ENCODE measurements at places on chromosomes 13 and 19.
A peak's percentile ranks its signal among the peaks of the same experiment; 100 is the strongest.

- DNase-seq = no peak
Observed at GRCh38 chr13:93398167-93399035, 171.8 kb downstream of the GPC6 start.

DNA sequence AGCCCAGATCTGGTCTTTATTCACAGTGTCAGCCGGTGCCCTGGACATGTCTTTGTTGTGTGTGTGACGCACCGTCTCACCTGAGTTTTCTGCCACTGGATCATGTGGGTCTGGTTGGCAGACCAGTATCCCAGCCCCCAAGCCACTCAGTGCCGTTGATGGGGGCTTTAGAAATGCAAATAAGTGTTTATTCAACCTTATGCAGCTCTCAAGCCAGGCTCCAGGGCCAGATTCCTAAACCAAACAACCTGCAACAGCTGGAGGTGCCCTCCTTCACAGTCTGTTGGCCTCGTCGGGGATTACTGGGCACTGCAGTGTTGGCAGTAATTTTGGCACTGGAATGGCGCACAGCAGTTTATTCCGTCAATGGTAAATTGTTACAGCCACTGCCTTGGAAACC lies 21.6 kb downstream of the FAM124A start:
- DNase-seq = no peak

DNA sequence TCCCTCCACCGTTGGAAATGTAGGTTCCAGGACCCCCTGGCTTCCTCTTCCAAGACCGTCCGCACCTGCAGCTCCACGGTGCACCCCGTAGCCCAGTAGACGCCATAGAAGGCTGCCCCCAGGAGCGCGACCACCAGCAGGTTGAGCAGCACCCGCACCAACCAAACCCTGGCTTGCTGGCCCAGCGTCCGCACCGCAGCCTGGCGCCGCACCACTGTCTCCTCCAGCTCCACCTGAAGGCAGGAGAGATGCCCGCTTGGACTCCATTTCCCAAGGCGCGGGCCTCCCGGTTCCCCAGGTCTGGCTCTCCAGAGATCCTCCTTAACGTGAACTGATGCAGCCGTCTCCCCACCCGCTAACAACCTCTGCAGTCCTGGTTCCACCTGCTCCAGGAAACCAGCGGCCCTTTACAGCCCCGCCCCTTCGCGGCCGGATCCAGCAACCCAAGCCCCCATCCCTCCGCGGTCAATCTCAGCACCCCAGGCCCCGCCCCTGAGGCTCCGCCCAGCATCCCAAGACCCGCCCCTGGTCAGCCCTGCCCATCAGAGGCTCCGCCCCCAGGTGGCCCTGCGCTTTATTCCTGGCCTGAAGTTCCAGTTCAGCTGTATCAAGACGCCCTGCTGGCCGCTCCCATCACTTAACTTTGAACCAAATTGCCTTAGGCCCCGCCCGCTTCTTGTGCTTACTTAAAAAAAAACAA lies 5.0 kb upstream of the LENG1 start:
- DNase-seq = no peak

GRCh38 chr13:92578358-92578757 lies 648.2 kb upstream of the GPC6 start:
- DNase-seq = no peak

DNA sequence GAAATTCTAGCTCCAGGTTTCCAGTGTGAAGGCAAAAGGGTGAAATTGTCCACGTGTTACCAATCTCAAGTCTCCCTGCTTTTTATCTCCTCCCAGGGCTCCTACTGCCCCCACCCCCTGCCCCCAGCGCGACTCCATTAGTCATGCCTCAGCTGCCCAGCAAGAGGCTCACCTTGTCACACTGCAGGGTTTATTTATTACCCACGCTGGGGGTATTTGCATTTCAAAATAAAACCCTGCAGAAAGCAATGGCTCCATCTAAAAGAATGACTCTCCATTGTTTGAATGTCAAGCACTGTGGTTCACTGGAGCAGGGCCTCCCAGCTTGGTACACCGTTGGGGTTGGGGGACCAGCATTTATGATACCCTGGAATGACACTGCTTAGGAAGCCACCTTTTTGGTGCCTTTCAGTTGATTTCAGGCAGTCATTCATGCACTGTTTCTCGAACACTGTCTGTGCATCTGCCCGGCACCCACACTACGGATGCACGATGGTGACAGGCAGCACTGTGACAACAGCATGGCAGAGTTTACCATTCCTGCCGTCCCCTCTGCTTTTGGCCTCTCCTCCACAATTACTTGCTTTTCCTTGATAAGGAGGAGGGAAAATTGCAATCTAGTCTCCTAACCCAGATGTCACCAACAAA lies 9.9 kb upstream of the POP4 start:
- no peak for DNase-seq

GRCh38 chr19:2624537-2625091 lies 77.9 kb downstream of the GNG7 start:
- no peak for DNase-seq

- no peak for DNase-seq
Observed at GRCh38 chr13:79457948-79458347, 23.0 kb upstream of the NDFIP2 start.

DNA sequence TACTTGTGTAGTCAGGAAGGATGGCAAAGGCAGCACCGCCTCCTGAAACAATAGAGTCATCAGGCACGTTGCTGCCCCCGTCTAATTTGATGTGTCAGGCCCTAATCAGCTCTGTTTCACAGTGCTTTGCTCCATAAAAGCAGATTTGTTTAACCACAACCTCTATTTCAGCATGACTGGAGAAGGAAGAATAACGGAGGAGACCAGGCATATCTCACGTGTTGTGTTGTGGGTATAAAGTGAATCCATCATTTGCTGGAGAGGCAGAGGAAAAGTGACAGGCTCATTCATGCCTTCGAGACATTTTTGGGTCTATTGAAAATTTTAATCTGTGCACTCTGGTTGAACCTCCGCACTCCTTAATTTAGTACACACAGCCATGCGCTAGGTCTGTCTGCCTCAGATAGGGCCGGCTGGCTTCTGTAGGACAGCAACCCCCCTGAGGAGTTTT lies 940.4 kb upstream of the SLC10A2 start:
- DNase-seq = no peak

GRCh38 chr19:460877-461720 lies at the start of gene SHC2:
SHC2 (minus strand) TSS chr19:461033; CDS start chr19:460996, 37 bp downstream.
- DNase-seq = no peak

DNA sequence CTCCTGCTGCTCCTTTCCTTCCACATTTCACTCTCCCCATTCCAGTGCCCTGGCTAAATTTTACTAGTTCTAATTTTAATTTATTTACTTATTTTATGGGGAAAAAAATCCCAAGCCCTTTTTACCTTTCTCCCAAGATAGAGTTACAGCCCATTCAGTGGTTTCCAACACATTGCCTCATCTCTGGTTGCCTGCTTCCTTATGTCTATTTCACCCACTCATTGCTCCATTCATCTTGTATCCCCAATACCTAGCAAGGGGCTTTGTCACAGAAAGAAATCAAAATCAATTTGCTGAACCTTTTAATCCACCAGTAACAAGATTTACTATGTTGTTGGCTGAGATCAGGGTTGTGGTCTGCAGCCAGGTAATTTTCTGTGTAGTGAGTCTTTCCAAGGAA lies 55.9 kb downstream of the LHFPL6 start:
- no peak for DNase-seq

DNA sequence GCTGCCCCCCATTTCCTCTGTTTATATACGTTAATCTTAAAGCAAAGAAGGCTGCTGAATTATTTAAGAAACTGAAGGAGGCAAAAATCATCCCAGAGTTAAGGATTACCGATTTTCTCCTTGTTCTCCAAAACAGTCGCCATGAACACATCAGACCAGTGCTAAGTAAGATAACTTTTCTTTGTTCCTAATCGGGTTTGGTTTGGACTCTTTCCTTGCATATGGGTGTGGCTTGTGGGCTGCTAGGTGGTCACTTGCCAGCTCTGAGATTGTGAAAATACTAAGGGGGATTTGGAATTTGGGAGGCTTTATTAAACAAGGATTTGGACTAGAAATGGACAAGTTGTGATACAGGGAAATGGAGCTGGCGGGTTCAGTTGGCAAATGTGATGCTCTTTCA lies 212.1 kb downstream of the OXGR1 start:
- no peak for DNase-seq

GRCh38 chr13:20159646-20160305 lies 1.1 kb downstream of the GJA3 start:
- no peak for DNase-seq

- no peak for DNase-seq
Observed at GRCh38 chr13:105719859-105720258, 815.6 kb downstream of the EFNB2 start.

DNA sequence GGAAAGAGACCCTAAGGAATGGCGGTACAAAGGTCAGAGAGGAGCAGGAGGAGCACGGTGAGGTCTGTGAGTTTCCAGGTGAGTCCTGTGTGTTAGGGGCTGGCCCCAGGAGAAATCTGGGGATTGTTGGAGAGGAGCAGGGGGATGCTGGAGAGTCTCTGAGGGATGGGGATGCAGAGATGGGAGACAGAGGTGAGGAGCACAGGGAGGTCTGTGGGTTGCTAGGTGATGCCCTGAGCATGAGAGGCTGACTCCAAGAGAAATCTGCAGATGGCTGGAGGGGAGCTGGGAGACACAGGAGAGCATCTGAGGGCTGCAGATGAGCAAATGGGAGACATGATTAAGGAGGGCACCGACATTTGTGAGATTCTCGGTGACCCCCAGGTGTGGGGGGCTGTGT lies 4.1 kb upstream of the ZNF229 start:
- no peak for DNase-seq

- no peak for DNase-seq
Observed at GRCh38 chr19:22026687-22027086, 15.9 kb upstream of the ZNF208 start.

GRCh38 chr13:47480121-47480520 lies 521.0 kb downstream of the SUCLA2 start:
- DNase-seq = no peak

DNA sequence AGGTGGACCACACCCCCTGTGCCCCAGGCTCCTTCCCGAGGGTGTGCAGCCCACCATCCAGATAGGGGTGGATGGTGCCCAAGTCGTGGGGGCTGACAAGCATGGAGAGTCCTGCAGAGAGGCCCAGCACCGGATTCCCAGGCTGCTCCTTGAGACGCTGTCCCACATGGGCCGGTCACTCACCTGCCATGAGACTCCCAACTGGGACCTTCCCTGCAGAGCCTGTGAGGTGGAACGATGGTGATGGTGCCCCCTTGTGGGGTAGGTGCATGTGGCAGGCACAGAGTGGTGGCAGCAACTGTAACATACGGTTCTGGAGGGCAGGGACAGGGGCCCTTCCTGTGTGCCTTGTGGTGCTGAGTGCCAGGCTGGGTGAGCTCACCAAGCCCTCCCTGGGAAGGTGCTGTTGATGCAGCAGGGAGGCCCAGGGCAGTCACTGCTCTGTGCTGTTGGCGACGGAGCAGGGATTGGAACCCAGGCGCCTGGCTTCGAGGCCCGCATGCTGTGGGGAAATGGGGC lies 33.1 kb downstream of the PPP1R37 start:
- DNase-seq = peak; percentile 82

GRCh38 chr13:99778500-99778899 lies 193.1 kb downstream of the ZIC5 start:
- no peak for DNase-seq

- DNase-seq = no peak
Observed at GRCh38 chr13:98399756-98400155, 177.2 kb downstream of the STK24 start.

- no peak for DNase-seq
Observed at GRCh38 chr13:80037505-80037888, 303.4 kb downstream of the SPRY2 start.

GRCh38 chr13:114058051-114058867 lies 74.2 kb downstream of the RASA3 start:
- DNase-seq = no peak

All from activated naive CD4-positive, alpha-beta T cell treated with anti-CD3 and anti-CD28 coated beads, Interleukin-2, amount 50 U/mL, for 72 hours (primary cell).